ENCODE measurements at places on chromosomes 7 and 10.

DNA sequence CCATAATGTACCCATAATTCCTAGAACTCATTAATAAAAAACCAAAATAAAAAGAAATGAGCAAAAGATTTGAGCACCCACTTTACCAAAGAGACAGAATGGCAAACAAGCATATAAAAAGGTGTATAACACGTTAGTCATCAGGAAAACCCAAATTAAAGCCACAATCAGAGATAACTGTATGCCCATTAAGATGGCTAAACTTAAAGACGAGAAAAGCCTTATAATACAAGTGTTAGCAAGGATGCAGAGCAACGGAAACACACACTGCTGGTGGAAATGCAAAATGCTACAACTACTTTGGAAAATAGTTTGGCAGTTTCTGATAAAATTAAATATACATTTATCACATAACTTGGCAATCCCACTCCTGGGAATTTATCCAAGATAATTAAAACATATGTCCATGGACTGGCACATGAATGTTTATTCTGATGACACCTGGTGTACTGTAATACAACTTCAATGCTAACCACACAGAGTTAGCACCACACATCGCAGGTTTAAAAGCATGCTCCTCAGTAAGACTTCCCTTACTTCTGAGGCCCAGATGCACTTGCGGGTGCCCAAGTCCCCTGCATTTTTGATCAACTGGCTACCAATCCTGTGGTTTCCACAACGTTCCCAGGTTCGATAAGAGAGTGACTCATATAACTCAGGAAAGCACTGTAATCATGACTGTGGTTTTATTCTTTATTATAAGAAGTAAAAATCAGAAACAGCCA is 158.6 kb downstream of the SNX13 start:
- no peak for DNase-seq

DNA sequence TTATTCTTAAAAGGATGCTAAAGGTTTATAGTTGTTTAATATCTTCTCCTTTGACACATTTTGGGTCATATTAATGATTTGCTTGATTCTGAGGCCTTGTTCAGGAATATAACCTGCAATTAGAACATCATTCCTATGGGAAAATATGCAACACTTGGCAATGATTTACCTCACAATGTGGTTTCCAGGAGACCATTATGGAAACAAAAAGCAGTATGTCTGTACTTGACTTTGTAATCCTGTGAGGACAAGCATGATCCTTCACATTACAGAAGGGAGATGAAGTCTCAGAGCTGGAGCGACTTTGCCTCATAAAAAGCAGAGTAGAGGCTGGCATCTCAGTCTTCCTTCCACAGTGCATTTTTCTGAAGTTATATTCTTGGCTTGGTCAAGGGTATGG is 57.0 kb upstream of the CDCA7L start:
- DNase-seq, result no peak

GRCh38 chr10:43202224-43202656 is 64.0 kb downstream of the CSGALNACT2 start:
- no peak for DNase-seq

DNA sequence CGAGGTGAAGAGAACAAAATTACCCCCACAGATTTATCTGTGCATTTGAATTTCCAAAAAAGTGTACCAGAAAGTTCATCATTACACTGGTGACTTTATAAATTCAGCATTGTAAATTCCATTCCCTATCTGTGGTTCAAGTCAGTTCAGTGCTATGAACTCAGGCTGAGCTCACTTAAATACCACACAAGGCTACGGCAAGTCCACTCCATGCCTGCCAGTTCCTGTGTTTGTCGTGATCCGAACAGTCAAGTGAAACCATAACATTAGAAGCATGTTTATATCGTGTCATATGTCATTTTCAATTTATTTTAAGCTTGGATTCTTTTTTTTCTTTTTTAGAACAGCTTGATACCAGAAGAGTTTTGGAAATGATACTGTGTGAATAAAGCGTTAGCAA is 14.8 kb downstream of the MBL2 start:
- DNase-seq, result no peak

GRCh38 chr10:46293228-46293627 is 6.4 kb downstream of the ANTXRL start:
- no peak for DNase-seq

DNA sequence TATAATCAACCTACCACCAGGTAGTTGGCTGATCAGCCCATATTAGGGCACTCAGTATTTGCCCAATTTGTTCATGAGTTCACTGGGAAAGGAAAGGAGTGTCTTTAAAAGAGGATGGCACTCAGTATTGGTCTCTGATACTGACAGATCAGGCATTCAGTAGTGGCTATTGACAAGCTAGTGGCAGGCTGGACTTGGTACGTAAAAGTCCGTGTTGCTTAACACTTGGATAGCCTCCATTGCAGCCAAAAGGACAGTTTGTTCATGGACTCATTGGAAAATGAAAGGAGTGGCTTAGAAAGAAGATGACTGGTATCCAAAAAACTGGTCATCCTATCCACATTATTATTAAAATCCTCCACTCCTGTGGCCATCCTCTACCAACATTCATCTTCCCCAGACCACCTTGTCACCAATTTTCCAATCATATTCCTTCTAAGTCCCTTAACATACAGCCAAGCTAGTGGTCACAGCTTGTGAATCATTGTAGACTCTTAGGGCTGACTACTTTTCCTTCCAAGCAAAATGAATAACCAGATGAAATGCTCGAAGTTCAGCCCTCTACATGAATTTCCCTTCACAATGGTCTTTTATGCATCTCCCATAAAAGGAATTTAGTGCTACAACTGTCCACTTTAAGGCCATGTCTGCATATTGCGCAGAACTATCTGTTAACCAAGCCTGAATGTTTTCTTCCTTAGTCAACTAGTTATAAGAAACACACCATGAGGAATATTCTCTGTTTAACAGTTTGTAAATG is 78.6 kb upstream of the MAGI2 start:
- DNase-seq, result no peak

DNA sequence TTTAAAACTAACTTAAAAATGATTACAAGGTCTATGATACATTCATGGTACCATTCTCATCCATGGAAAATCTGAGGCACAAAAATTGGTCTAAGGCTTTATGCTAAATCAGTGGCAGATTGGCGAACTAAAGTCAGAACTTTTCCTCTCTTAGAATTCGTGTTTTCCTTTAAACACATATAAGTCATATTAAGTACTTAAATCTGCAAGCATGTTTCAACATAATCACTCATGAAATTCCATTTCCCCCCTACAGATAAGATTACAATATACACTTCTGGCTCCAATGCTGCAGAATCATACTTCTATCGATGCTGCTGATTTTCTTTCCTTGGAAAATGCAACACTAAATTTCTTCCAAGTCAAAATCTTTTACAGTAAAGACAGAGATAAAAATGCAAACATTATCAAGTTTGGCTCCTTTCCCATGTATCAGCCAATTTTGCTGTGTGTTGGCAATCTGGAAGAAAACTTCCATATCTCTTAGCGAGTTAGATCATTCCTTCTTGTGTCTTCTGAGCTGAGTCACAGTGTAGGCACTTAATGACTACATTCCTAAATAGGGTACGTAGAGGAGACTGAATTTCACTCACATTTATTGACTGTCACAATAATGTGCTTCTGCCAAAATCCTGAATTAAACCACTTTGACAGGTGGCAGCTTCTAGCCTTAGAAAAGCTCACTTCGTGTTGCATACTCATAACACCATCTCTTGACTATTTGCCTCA is 76.4 kb upstream of the LRRC17 start:
- no peak for DNase-seq

DNA sequence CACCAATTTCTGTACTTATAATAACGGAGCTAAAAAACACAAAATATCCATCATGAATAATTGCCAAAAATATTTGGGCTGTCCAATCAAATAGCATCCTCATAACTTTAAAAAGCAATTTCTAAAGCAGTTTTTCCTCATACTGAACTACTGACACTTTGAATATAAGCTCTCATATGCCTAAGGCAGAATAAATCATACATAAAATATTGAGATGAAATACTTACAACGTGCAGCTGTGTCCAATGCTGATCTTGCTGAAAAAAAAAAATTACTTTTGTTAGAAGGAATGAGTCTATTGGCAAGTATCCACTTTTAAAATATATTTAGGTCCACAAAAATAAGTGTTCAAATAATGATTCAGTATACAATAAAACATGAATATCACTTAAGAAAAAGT is 24.2 kb downstream of the FAM3C start:
- DNase-seq, result no peak

DNA sequence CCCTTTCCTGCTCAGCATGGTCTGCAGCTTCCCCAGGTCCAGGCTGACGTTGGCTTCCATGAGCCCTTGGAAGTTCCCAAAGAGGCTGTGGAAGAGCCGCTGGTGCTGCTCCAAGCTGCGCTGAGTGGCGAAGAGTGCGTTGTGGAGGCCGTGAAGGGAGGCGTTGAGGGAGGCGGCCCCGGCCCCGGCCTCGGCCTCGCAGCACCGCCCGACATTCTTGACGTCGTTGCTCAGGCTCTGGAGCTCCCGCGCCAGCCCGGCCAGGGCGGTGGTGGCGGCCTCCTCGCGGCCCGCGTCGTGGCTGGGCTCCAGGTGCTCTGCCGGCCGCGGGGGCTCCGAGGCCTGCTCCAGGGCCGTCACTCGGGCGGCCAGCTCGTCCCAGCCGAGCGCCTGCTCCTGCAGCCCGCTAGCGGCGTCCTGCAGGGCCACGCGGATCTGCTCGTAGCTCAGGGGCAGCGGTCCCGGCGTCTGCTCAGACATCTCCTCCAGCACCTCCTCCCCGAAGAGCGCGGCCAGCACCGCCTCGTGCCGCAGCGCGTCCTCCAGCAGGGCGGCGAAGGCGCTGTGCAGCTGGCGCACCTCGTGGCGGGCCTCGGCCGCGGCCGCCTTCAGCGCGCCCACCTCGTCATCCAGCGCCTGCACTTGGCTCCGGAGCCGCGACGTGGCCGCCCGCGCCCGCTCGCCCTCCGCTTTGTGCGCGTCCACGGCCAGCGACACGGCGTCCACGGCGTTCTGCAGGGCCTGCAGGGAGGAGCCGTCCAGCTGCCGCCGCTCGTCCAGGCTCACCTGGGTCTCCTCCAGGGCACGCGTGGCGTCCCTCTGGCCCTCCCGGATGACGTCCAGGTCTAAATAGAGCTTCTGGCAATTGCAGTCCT is 14.7 kb downstream of the MMRN2 start:
- DNase-seq, result no peak

- no peak for DNase-seq
Observed at GRCh38 chr10:83862723-83863122, 276.6 kb upstream of the GHITM start.

DNA sequence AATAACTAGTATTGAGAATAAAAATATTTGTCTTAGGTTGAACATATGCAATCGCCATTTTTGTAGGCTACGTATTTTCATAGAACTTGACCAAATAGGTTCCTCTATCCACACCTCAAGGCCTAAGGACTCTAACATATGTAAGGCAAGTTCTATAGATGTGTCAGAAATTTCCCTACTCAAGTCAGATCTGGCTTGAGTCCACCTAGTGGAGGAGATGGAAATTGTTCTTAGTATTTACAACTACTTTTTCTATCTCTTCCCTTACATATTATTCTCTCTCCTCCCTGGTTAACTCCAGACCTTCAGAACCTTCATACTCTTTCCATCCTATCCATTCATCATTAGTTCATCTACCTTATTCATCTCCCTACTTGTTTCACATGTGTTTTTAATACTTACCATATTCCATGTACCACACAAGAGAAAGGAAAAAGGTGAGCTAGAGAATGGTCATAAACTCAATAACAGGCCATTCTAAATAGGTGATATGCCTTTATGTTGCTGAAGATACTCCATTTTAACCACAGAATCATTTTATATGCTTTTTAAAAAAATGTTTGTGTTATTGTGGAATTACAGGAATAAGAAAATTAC is 174.5 kb upstream of the HDAC9 start:
- no peak for DNase-seq

GRCh38 chr10:27661514-27662286 is 83.9 kb downstream of the MKX start:
- DNase-seq, result no peak

DNA sequence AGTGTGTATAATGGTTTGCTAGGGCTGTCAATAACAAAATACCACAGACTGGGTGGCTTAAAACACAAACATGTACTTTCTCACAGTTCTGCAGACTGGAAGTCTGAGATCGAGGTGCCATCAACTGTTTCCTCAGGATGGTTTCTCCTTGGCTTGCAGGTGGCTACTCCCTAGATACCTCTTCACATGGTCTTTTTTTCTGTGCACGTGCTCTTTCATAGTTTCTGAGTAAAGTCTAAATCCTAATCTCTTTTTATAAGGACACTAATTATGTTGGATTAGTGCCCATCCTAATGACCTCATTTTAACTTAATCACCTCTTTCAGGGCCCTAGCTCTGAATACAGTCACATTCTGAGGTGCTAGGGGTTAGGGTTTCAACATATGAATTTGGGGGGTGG is 65.9 kb downstream of the AMPH start:
- DNase-seq, result no peak

DNA sequence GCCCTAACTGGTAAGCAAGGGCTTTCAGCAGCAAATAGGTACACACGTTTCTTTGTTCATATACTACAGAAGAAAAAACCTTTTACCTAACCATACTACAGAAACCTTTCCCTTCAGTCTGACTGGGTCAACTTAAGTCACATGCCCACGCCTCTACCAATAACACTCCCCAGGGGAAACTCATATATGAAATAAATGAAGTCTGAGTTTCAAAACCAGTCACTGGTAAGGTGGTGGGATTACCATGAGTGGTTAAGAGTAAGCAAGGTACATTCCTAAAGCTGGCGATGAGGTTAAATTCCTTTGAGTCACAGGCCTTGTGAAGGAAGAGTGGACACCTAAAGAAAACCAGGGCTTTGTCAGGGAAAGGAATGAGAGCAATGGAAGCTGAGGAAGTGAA is 21.4 kb upstream of the KIF20B start:
- no peak for DNase-seq

- no peak for DNase-seq
Observed at GRCh38 chr7:131652934-131653333, 96.5 kb upstream of the PODXL start.

GRCh38 chr7:47496666-47497065 is 85.2 kb downstream of the TNS3 start:
- no peak for DNase-seq

GRCh38 chr10:94402843-94403379 is 570 bp downstream of the TBC1D12 start:
- DNase-seq, result peak; percentile 67

DNA sequence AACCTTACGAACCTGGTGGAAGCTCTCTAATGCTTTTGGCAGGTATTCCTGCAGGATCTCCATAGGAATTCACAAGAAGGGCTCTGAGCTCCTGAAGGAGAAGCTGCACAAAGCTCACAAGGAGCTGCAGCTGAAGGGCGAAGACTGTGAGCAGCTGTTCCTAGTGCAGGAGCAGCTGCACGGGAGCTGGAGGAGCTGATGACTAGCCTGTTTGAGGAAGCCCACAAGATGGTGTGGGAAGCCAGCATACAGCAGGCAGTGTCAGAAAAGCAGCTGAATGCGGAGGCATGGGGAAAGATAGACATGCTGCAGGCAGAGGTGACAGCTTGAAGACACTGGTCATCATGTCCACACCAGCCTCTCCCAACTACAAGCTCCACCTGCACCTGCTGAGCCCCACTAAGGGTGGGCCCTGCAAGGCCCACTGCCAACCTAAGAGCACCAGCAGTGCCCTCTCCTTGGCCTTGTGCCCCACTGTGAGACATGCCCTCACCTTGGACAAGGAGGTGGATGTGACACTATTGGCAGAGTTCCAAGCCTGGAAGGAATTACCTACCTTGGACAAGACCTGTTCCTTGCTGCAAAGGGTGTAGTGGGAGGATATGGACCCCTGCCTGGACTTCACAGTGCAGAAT is 250.6 kb downstream of the BBS9 start:
- no peak for DNase-seq

Measured in nucleus accumbens (tissue), 56 donors.